Brain microvascular endothelial cell (primary cell): ENCODE measurements at places on chromosomes 7 and 10.

DNA sequence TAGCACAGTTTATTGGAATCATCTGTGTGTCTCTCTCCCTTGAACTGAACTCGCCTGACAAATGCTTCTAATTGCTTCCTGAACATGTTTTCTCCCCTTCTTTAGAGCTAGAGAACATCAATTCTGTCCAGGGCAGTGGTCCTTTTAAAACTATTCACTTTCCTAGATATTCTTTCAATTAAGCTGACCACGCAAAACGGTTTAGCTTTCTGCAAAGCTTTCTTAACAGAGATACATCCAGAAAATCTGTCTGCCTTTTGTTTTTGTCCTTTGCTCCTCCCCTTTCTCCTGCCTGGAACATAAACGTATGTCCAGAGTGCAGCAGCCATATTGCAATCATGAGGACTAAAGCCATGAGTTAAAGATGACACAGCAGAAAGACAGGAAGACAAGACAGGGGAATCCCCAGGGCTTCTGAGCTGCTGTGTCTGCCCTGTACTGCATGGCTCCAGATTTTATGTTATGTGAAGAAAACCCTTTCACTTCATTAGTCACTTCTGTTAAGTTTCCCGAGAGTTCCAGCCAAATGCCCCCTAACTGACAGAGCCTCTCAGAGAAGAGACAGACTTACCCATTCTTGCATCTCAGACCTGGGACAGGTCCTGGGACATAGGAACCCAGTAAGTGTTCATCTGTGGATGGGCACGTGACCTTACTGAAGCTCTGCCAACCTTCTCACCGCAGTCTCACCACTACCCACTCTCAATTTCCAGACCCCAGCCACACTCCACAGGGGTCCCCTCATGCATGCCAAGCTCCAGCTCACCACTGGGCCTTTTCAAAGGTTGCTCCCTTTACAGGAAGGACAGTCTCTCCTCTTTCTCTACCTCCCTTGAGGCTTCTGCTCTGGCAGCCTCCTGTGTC, 35.0 kb upstream of the CPXM2 start:
- peak; percentile 1 for DNase-seq

DNA sequence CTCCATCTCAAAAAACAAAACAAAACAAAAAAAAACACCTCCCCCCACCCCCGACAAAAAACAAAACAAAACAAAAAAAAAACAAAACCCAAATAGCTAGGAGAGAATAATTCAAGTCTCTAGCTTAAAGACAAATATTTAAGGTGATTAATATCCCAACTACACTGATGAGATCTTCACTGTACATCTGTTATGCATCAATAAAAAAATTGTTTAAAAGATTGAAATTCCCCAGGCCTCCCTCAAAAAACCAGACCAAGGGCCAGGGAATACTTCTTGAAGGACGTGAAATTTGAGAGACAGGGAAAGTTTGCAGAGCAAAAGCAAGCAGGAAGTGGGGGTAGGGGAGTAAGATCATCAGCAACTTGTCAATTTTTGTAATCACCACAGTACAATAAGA, 232.6 kb downstream of the REEP3 start:
- DNase-seq = no peak

GRCh38 chr7:770336-770735, 43.3 kb upstream of the PRKAR1B start:
- no peak for DNase-seq

- DNase-seq = peak; percentile 86
Observed at GRCh38 chr7:35037526-35038341, 449 bp upstream of the DPY19L1 start.

DNA sequence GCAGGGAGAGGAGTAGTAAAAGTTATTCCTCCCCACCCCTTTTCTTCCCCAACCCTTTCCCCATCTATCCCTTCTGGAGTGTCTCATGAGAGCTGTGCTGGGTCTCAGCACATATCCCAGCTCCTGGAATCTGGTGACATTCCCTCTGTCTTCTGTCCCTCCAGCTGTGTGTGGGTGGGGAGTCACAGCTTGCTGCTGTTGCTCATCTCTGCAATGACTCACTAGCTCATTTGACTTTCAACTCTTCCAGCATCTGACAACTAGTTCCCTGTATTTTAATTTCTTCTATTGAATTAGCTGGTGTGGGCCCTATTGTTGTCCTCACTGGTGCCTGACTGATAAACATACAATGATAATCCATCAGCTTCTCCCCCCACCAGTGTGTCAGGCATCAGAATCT, 198.9 kb upstream of the AUTS2 start:
- peak; percentile 20 for DNase-seq

GRCh38 chr10:7560519-7560918, 106.2 kb downstream of the ITIH5 start:
- DNase-seq = no peak

DNA sequence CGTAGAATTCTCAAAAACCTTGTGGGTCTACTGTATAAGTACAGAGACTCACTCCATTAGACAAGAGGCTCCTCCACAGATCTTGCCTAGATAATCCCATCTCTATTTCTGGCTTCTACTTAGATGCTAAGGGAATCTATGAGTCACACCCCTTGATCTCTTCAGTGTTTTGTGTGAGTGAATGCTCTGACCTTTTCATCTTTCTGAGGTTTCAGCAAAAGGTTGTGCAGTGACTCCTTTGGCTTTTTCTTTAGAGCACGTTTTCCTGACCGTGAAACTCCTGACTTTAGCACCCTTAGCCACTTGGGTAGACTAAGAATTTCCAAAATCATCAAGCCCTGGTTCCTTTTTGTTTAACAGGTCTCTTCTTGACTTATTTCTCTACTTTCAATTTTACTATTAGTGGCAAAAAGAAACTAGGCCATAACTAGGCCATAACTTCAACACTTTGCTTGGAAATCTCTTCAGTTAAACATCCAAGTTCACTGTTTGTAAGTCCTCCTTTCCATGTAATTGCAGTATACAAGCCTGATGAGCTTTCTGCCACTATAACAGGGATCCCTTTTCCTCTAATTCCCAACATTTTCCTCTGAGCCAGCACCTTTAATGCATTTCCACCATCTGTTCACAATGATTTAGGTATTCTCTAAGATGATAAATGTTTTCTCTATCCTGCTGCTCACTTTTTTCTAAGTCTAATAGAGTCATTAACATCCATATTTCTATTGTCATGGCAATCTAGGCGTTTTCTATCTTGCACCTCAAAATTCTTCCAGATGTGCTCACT, 19.4 kb downstream of the COPG2 start:
- DNase-seq = peak; percentile 53

- peak; percentile 48 for DNase-seq
Observed at GRCh38 chr10:101779544-101780186, 3.6 kb downstream of the NPM3 start.

- DNase-seq = no peak
Observed at GRCh38 chr7:17498230-17498629, 199.8 kb downstream of the AHR start.

DNA sequence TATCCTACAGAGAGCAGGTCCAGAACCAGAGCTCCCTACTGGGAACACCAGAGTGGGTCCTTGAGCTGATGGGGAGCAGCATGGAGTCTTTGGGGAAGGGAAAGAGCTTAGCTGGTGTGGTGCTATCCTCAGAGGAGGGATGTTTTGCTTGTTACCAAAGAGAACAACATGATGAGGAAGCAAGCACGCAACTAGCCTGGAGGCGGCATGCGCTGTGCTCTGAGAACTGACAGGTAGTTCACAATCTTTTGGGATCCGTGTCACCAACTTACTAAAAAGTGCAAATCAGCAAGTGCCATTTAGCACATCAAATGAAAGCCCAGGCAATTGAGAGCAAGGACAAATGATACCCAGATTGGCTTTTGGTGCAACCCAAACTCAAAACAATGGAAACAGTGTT, 257.9 kb downstream of the DPP6 start:
- no peak for DNase-seq

- DNase-seq = no peak
Observed at GRCh38 chr7:89002981-89003956, 207.7 kb upstream of the TEX47 start.

GRCh38 chr7:14579971-14580370, 322.6 kb downstream of the DGKB start:
- no peak for DNase-seq

GRCh38 chr10:124911124-124912067, 30.5 kb upstream of the ZRANB1 start:
- DNase-seq = peak; percentile 67

DNA sequence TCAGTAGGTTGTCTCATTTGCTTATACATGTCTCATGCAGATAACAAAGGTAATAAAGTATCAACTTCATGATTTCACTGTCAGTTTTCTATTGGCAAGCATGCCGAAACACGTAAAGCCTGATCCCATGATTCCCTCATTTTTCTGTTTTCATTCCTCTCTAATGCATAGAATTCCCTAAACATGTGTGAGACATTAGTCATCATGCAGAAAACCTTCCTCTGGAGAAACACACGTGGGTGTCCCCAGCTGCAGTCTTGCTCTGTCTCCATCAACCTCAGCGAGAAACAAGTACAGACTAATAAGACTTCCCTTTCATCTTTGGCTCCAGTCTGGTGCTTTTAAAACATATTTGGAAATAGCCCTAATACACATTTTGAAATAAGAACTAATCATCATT, 432.7 kb upstream of the VSTM2A start:
- no peak for DNase-seq

GRCh38 chr7:155377071-155377837, 79.6 kb downstream of the INSIG1 start:
- DNase-seq = no peak

DNA sequence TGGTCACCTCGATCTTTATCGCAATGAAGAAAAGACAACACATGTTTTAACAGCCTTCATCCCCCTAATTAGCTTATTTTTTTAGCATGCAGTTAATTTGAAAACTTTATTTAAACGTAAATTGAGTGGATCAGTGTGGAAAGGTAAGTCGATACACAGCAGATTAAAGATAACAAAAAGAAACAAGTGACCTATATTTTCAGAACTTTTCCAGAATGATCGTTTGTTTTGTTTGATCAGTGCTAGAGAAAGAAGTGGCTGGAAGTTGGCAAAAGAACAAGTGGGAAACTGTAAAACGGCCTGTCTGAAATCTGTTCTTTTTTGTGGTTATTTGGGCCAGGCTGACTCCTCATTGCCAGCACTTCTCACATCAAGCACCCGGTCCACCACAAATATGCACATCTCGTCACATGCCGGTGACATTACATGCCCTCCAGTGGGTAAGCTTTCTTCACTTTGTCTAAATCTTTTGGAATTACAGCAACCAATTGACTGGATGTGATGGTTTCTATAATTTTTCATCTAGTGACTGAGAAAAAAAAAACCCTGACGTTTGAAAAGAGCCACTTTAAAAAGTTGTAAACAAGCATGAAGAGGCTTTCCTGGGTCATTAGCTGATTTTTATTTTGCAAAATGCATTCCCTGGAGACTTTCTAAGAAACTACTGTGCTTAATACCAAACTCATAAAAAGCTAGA, 33.2 kb downstream of the C7orf33 start:
- DNase-seq = peak; percentile 20

GRCh38 chr10:70974351-70974901, 86.1 kb upstream of the PCBD1 start:
- peak; percentile 7 for DNase-seq

- no peak for DNase-seq
Observed at GRCh38 chr10:24694086-24694485, 29.6 kb downstream of the ARHGAP21 start.

DNA sequence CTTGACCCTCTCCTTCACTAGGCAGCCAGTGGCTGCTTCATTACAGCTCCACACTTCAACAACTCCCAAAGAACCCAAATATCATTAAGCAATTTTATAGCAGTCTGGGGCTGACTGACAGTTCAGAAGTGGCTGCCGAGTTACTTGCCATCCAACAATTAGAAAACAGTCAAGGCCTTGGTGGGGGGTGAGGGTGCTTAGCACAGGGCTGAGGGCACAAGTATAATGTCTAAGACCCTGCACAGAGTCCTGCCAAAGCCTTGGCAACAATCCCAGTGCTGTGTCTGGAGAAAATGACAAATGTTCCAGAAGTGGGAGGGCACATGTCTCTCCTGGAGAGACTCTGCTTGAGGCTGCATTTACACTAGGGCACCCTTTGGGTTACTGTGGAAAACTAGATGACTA, 71.1 kb downstream of the CXCL12 start:
- DNase-seq = no peak

- no peak for DNase-seq
Observed at GRCh38 chr7:97694355-97694754, 37.5 kb upstream of the TAC1 start.

GRCh38 chr10:60044242-60044641, 137.9 kb upstream of the CCDC6 start:
- peak; percentile 61 for DNase-seq

GRCh38 chr10:9103301-9103700, 1048.8 kb downstream of the GATA3 start:
- DNase-seq = no peak

- no peak for DNase-seq
Observed at GRCh38 chr10:130389906-130390305, 253.7 kb downstream of the GLRX3 start.

- DNase-seq = no peak
Observed at GRCh38 chr7:130874071-130874915, 140.3 kb upstream of the KLF14 start.

DNA sequence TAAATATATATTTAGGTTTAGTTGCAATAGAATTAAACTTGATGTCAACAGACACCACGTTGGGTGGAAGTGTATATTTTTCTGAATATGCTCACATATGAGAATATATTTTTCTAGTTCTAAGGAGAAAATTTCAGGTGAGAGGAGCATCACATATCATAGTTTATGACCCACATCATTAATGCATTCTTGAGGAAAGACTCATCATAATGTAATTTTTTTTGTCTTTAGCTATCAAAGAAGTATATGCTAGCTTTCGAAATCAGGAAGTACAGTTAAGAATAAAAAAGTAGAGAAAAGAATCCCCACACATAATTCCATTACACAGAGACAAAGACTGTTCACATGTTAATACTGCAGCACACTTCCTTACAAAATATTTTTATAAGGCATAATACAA, 30.4 kb downstream of the A1CF start:
- no peak for DNase-seq

DNA sequence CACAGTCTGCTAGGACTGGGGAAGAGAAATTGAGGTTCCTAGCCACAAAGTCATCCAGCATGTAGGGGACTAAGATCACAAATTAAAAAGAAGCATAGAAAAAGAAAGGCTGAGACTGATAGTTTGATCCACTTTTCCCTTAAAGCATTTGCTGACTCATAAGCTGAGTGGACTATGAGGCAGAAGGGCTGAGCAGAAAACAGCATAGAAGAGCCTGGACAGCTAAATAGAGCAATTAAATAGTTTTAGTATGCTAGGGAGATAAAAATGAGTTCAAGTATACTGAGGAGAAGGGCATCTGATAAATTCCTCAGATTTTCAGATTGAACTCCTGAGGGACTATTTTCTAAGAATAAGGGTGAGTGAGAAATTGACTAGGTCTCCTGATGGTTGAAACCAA, 155.9 kb upstream of the EGR2 start:
- peak; percentile 27 for DNase-seq

GRCh38 chr10:28839600-28840007, 162.3 kb downstream of the BAMBI start:
- peak; percentile 95 for DNase-seq

GRCh38 chr7:44379366-44380188, 54.2 kb upstream of the CAMK2B start:
- DNase-seq = no peak

DNA sequence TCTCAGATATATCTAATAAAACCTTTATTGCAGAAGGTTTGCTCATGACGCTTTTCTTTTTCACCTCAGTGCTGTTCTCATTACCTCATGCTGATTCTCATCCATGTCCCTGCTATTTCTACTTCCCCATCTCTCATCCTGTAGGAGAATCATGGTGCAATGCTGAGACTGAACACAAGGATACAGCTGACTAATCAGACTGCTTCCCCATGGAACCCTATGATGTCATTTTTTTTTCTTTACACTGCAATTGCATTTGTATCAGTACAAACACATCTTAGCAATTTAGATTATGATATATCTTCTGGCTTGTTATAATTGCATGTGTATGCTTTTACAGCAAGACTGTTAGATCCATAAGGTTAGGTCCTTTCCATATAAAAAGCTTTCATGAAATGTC, 93.7 kb downstream of the SEMA3A start:
- peak; percentile 37 for DNase-seq
